ENCODE measurements at places on chromosomes 5 and 9.

- DNase-seq: no peak
Observed at GRCh38 chr5:160903551-160903950, 51.5 kb upstream of the ATP10B start.

DNA sequence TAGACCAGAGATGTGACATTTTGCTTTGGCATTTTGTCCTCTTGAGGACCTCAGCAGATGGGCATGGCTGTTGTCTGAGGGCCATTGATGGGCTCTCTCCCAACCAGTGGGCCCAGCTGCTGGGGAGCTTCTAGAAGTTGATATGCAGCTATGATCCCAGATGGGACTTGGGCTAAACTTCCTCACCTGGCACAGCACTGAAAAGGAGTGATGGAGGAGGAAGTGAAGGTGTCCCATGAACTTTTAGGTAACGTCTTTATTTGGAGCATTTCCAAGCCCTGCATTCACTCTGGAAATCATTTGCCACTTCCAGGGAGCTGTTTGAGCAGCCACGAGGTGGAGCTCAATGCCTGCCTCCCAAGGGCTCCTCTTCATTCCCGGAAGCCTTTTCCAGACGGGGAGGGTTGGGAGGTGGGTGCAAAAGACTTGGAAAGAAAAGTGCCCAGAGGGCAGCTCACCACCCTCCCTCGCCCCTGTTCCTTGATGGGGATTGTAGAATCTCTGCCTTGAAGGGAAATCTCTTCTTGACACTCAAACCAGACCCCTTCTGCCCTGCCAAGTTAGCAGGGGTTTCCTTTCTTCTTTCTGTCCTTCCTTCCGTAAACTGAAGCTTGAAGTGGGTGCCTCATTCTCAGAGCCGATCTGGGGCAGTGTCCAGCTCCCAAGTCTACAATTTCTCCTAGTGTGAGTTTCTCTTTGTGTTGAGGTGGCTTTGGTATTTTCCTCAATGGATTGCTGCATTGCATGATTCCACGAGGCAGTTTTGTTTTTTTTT, 18.1 kb upstream of the NEUROG1 start:
- no peak for DNase-seq

DNA sequence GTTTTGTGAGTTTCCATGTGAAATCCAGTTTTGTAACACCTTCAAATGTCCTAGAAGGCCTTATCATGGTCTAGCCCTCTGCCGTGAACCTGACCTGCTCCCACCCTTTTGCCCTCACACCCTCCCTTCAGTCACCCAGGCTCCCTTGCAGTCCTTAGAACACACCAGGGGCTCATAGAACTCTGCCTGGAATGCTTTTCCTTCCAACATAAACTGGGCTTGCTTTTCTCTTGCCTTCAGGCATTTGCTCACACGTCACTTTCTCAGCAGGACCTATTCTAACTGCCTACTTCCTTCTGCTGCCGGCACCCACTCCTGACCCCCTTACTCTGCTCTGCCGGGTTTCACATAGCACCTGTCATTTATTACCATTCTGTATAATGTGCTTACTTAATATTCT, 111.9 kb downstream of the PDE8B start:
- no peak for DNase-seq

GRCh38 chr9:107759009-107759822, 269.6 kb upstream of the KLF4 start:
- DNase-seq: no peak

DNA sequence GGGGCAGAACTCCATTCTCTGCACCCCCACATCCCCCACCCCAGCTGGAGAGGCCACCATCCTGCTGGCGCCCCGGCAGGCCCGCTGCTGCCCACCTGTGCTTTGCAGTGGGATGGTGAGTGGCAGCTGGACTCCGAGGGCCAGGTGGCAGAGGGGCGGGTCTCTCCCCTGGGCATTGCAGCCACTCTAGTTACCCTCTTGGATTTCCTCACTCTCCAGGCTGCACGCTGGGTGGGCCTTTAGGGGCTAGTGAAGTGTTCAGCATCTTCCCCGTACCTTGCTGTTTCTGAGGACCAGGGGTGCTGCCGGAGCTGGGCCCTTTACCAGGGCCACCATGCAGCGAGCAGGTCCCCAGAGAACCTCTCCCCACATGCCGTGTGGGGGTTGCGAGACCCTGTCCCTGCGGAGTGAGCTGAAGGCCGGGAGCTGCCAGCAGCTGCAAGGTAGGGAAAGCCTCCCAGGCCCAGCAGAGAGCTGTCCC, 88.4 kb upstream of the SH3PXD2B start:
- DNase-seq: no peak

GRCh38 chr5:173053041-173053440, 3.1 kb upstream of the CREBRF start:
- DNase-seq: no peak

Measured in eye (tissue), 1 donor.